ENCODE measurements at places on chromosomes 12 and 14.

DNA sequence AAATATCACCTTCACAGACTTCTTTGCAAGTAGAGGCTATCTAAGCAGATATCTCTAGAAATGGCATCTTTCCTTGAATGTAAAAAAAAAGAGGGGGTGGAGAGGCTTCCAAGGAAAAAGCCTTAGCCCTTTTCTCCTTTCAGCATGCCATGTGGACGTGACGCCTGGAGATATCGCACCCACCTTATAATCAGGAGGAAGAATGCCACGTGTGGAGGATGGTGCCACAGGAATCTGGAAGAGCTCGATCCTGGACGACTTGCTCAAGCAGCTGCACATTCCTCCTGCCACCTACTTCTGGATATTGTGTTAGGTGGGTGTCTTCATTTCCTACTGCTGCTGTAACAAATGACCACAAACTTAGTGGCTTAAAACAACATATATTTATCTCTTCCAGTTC lies 203.6 kb downstream of the NUAK1 start:
- no peak for DNase-seq

DNA sequence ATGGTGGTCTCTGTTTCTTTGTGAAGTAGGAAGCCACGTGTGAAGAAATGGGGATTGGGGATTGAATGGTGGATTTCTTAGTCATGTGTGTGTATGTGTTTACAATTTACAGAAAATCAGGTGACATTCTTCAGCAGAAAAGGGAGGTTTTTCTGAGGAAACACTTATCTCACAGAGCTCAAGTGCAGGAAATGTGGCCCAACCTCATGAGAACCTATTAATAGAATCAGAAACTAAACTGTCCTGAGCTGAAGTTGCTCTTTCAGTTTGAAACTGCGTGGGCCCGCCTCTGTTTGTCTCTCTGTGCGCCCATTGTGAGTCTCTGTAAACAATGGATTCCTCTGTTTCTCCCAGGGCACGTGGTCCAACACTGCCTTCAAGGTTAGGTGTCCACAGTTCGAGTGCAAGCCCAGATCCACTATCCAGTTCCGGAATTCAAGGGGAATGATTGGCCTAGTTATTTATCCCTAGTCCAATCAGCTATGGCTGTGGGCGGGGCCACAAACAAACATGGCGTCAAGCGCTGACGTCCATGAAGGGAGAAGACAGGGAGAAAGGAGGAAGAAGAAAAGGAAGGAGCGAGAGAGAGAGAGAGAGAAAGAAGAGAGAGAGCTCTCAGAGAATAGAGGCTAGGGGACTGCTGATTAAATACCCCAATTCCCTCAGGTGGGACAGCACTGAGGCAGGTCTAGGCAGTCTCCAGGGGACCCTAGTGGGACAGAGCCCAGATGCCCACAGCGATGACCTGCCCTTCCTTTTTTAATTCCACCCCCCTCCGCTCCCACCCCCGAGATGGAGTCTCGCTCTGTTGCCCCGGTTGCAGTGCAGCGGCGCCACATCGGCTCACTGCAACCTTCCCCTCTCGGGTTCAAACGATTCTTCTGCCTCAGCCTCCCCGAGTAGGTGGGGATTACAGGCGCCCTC lies 31.4 kb upstream of the C12orf76 start:
- DNase-seq: no peak

DNA sequence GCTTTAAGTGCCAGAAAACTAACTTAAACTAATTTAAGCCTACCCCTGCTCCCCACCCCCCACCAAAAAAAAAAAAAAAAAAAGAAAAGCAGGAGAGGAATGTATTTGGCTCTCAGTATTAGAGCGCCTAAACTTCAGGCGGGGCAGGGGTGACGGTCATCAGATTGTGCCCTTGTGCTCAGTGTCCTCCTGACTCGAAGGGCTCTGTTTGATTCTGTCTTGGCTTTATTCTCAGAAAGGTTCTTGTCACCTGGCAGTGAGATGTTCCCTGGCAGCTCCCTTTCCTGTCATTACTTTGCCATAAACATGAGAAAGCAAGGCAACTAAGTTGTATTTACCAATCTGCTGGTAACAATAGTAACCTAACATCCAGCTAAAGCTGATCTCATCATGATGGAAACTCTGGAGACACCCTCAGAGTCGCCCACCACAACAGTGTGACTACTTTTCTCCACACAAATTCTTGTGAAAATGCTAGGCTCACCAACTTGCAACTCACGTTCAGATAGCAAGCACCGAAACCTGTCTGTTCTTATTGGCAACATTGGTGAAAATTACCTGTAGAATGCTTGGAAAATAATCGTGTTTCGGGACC lies 39.0 kb upstream of the WNK1 start:
- no peak for DNase-seq

DNA sequence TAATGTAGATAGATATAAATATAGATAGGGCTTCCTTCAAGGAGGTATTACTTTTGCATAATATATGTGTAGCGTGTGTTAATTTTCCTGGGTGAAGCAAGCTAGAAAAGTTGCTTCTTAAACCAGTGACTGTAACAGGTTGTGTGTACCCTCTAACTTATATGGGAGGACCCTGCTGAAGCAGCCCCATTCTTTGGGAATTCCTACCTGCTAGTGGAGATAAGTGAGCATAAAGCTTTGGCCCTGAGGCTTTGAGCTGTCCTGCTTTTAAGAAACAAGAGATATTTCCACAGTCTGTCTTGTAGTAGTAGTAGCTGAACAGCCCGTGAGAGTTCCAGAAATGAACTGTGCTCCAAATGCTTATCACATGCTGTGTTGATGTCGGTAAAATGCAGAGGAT lies 8.6 kb downstream of the RMST start:
- no peak for DNase-seq

DNA sequence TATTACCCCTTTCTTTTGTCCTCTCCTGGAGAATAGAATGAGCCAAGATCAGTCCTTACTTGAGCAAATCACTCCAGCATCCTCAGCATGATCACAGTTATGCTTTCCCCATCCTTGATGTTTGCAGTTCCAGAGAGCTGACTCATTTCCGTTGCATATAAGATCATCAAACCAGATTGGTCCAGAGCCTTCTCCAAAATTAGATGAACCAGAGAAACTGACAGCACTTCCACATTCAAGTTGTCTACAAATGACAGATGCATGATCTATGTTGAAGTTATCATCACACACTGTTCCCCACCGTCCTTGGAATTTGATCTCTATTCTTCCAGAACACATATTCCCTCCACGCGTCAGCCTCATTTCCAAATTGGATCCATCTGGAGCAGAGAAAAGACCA lies 4.8 kb downstream of the CD163 start:
- DNase-seq: no peak

DNA sequence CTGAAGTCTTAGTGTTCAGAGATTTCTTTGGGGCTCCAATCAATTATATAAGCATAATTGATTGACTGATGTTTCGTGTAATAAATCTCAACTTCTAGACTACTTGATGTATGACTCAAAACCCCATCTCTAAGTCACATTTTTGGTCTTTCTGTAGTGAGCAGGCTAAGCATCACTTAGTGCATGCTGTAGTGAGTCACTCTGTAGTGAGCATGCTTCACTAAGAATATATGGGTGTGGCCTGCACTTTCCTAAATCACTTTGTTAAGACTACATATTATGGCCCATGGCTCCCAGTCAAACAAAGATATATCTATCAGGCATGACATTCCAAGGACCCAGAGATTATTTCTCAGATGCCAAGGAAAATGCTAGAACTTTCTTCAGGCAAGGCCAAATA lies 909.4 kb upstream of the LRFN5 start:
- no peak for DNase-seq

GRCh38 chr14:73887318-73887616 lies 608 bp downstream of the ZNF410 start:
- DNase-seq: no peak

DNA sequence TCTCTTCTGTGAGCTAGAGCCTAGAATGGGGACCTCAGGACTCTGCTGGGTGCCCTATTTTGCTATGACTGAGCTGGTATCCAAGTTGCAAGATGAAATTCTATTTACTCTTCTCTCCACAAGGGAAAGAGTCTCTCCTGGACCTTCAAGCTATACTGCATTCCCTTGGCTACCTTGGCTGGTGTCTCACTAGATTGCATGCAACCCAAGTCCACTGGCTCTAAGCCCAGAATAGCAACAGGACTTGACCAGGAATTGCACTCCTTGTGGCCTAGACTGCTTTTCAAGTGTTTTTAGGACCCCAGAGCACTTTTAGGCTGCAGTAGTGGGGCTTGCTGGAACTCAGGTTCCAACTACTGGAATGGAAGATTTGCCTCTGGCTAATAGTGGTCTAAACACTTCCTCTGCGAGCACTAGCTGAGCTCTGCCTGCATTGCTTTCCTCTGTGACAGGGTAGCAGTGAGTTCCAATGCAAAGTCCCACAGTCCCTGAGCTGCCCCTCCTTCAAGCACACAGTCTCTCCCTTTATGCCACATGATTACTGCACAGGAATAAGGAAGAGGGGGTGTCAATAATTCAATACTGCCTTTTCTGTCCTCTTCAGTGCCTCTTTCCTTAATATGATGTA lies 1009.1 kb upstream of the FLRT2 start:
- no peak for DNase-seq

DNA sequence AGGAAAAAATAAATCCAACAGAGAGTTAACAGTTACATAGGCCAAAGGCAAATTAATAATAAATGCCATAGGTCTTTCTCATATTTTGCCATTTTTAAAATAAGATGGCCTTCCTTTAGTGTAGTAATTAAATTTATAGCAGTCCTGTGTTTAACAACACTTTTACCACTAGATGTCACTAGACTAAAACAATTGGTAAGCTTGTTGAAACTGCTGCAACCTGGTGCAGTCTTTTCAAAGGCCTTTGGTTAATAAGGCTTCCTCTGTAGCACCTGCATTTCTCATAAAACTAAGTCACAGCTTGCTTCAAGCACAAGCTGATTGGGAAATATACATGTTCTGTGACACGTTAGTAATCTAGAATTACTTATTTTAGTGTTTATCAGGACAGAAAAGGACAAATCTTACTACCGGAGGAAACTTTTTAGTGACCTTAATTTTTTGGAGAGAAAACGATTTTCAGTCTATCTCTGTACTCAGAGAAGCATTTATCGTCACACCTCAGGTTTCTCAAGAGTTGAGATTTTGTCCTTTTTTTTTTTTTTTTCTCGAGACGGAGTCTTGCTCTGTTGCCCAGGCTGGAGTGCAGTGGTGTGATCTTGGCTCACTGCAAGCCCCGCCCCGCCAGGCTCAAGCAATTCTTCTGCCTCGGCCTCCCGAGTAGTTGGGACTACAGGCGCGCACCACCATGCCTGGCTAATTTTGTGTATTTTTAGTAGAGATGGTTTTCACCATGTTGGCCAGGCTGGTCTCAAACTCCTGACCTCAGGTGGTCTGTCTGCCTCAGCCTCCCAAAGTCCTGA lies 20.0 kb downstream of the BORCS5 start:
- DNase-seq: peak; percentile 90

DNA sequence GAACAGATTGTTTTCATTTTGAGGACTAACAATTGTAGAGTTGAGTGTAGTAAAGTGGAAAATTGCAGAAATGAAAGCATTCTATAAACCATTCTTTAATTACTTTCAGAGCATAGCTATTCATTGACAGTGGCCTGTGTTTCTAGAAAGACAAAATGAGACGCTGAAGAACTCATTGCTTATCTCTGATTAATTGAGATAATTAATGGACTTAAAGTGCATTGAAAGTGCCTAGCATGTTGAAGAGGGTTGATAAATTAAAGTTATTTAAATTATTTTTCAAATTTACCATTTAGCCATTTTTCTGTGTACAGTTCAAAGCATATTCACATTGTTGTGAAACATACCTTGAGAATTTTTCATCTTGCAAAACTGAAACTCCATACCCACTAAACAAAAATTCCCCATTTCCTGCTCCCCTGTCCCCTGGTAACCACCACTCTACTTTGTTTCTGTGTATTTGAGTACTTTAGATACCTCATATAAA lies 57.4 kb downstream of the DAAM1 start:
- DNase-seq: no peak

DNA sequence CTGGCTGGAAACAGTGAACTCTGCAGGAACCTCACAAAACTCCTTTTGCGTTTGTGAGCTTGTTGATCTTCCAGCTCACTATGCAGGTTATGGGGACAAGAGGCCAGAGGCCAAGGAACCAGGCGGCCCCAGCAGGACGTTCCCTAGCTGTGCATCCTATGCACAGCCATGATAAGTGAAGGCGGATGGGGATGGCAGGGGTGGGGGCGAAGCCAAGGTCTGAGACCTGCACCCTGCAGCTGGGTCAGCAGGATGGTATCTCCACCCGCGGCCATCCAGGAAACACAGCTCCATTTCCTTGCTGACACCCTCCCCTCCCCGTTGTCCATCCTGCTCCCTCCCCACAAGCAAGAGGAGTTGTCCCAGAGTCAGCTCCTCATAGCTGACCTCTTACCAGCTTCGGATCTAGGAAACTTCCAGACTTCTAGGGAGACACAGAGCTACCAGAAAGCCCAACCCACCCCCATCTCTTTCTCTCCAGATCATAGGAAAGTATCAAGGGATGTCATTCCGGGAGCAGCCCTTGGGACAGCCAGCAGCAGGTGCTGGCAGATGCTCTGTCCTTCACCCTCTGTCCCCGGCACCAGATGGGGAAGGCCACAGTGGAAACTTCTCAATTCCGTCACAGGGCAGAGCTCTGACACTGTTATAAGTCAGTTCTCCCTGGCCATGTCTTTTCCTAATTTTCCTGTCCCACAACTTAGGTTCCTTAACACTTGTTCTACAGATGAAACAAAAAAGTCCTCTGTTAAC lies 9.4 kb downstream of the ZBTB39 start:
- no peak for DNase-seq

GRCh38 chr12:98725476-98726247 lies 80.6 kb downstream of the APAF1 start:
- no peak for DNase-seq

- DNase-seq: no peak
These were observed 186.0 kb upstream of the ABCD2 start for GRCh38 chr12:39805651-39806050.

DNA sequence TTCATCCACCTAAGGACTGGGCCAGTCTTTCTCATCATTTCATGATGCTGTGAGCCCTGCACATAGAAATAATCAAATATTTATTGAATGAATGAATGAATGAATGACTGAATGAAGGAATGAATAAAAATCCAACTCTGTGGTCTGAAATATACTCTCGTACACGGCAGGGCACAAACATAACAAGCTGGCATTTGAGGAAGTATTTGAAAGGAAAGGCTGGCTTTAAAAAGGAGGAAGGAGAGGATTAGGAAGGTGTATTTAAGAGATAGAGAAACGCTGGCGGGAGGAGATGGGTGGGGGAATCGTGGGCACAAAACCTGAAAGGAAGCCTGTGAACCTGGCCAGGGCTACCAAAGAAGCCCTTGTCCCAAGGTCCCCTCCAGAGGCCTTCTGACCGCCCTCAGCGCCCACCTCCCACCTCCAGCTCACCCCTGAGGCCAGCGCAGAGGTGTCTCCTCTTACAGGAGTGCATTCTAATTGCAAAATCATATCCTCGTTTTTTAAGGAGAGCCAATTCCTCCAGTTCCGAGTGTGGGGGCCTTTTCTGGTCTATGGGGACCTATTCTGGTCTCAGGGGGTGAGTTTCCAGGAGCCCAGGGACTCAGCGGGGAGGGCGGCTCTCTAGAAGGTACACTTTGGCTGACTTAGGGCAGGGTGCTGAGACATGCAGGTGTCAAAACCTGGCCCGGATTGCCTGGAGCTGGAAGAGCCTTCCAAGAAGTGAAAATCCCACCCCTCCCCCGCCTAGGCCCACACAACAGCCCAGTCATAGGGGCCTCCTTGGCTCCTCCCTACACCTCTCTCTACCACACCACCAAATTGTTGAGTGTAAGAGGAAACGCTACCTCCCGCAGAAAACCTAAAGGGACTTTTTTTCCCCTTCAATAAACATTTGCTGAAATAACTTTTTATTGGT lies 8.7 kb upstream of the JDP2 start:
- no peak for DNase-seq

GRCh38 chr12:95767703-95768102 lies 22.9 kb downstream of the NTN4 start:
- no peak for DNase-seq

- DNase-seq: peak; percentile 37
These were observed 4.3 kb upstream of the MYF6 start for GRCh38 chr12:80702889-80703805.
